ENCODE measurements at places on chromosomes 1 and 21.

- DNase-seq, result no peak
Measured at GRCh38 chr1:33443080-33443704, 12.3 kb upstream of the PHC2 start.

DNA sequence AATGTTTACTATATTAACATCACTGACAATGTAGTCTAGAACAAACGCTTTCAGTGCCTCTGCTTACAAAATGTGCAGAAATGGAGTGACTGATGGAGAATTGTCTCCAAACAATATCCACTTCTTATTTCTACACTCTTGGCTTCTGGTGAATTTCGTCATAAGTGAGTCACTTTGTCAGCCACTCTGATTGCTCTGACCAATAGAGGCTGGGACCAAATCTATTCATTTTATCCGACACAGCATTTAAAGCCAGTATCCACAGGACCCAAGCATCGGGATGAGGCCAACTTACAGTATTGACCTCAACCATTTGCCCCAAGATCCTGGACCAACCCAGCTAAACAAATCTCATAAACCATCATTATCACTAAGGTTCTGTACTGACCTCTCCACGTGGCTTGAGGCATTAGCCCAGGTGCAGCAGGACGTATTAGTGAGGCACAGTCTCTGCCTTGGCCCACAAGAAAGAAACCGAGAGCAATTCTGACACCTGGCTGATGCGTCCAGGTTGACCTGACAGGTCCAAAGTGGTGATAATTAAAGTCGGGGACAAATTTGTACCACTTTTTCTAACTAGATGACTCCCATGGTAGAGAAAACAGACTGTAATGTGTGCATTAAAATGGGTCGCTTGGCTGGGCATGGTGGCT, 53.3 kb upstream of the ERO1B start:
- DNase-seq, result no peak

GRCh38 chr1:12029720-12030339, 10.5 kb downstream of the MIIP start:
- DNase-seq, result no peak

DNA sequence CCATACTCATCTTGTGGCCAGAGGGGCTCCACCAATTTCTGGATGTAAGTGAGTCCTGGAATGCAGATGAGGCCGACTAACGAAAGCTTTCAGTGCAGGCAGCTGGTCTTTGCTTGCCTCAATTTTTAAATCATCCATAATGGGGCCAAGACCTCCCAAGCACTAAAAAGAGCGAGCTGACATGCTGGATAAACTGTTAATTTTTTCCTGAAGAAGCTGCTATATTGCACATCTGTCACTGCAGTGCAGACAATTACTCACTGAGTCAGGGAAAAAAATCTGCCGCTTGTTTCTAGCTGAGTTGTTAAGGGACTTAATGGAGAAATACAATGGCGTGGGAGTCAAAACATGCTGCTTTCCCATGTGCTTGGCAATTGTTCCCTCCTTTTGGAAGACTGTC, 205.5 kb downstream of the GPATCH2 start:
- DNase-seq, result no peak

GRCh38 chr1:196779093-196779492, 4.5 kb downstream of the CFHR3 start:
- DNase-seq, result no peak

GRCh38 chr1:32878183-32878582, 7.5 kb upstream of the FNDC5 start:
- DNase-seq, result no peak

GRCh38 chr1:57344265-57344664, 79.6 kb downstream of the DAB1 start:
- DNase-seq, result no peak

GRCh38 chr1:170241266-170241851, 95.6 kb downstream of the NTMT2 start:
- DNase-seq, result no peak

DNA sequence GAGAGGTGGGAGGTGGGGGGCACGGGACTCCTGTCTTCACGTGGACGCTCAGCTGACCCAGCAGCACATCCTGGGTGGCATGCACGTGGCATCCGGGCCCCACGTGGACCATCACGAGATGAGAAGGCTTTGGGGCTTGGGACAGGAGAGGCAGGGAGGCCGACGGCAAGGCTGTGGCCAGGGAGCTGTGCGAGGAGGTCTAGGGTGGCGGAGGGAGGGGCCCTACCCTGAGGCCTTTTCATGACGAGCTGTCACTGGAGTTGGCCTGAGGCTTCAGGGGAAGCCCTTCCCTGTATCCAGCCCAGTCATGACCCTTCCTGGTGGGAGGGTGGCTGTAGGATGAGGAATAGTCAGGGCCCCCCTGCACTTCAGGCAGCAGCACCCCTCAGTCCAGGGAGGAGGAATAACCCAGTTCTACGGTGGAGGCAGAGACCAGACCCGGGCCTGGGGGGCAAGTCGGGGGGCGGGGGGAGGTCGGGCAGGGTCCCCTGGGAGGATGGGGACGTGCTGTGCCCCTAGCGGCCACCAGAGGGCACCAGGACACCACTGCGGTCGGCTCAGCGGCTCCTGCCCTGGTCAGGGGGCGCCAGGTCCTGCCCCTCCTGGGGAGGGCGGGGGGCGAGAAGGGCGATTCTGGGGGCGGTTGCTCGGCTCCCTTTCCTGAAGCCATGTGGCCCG, 2.0 kb upstream of the PERM1 start:
- DNase-seq, result no peak
